ENCODE measurements at places on chromosomes 3 and 15. TPM values are rescaled to one million over a fixed set of nuclear protein-coding genes. Genes with fewer than 3 reads are reported as not detected.

Gene CCDC71
- total RNA-seq: 23.4 TPM

Gene RARB
- 17.4 TPM for total RNA-seq

Gene CTXND1
- 0.05 TPM for total RNA-seq

Gene RETNLB
- total RNA-seq: not detected

Gene SLC9C1
- 0.66 TPM for total RNA-seq

Gene TMEM212
- total RNA-seq: not detected
